ENCODE measurements at places on chromosomes 1 and 21. TPM values are rescaled to one million over a fixed set of nuclear protein-coding genes. Genes with fewer than 3 reads are reported as not detected.

- DNase-seq = no peak
These were observed 885 bp upstream of the SSBP3 start for GRCh38 chr1:54407154-54407403.

DNA sequence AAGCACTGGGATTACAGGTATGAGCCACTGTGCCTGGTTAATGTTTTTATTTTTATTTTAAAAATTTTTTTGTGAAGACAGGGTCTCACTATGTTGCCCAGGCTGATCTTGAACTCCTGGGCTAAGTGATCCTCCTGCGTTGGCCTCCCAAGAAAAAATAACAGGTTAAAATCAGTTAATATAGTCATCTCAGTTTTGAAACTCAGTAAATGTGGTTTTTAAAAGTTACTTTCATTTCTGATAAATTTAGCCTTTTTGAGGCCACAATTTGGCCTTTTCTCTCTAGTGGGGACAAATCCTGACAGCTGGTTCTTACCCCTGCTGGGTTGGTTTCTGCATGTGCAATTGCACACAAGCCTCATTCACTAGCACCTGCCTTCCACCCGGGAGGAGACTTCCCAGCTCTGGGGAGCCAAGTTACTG lies 13.3 kb downstream of the PMF1 start:
- no peak for DNase-seq

DNA sequence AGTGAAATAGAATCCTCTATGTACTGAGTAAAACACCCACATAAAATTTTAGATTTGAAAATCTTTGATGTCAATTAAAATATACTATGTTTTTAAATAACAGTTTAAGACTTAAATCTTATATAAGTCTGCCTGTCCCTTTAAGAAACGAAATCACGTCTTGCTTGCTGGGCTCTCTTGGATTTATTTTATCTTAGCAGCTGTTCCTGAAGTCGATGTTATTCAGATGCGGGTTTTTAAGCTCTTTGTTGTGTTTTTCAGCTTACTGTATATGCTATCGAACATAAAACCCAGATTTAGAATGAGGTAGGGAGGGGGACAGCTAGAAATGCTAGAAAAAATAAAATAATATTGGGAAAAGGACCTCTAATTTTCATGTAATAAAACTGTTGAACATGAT lies 11.1 kb upstream of the SSX2IP start:
- DNase-seq = no peak

DNA sequence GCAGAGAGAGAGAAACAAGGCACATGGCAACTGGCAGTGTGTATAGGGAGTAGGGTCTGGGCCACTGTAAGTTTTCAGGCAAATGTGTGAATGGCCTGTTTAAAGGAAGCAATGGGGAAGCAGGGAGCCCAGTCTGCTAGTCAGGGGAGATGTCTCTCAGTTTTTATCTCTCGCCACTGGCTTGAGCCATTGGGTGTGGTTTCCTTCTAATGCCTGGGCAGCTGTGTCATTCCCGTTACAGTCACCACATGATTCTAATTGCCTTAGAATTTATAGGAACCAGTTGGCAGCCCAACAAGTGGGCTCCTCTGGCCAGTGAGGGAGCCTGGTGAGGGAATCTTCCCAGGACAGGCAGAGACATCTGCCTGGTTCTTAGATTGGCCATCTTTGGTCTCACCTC lies 182.4 kb downstream of the DISC1 start:
- DNase-seq = no peak

- no peak for DNase-seq
These were observed 11.2 kb downstream of the IFT25 start for GRCh38 chr1:53934170-53934765.

Gene DVL1
- total RNA-seq = 66.0 TPM

Gene CFHR1
- not detected for total RNA-seq

Gene CD1D
- 5.3 TPM for total RNA-seq
